ENCODE measurements at places on chromosomes 1 and 21.

DNA sequence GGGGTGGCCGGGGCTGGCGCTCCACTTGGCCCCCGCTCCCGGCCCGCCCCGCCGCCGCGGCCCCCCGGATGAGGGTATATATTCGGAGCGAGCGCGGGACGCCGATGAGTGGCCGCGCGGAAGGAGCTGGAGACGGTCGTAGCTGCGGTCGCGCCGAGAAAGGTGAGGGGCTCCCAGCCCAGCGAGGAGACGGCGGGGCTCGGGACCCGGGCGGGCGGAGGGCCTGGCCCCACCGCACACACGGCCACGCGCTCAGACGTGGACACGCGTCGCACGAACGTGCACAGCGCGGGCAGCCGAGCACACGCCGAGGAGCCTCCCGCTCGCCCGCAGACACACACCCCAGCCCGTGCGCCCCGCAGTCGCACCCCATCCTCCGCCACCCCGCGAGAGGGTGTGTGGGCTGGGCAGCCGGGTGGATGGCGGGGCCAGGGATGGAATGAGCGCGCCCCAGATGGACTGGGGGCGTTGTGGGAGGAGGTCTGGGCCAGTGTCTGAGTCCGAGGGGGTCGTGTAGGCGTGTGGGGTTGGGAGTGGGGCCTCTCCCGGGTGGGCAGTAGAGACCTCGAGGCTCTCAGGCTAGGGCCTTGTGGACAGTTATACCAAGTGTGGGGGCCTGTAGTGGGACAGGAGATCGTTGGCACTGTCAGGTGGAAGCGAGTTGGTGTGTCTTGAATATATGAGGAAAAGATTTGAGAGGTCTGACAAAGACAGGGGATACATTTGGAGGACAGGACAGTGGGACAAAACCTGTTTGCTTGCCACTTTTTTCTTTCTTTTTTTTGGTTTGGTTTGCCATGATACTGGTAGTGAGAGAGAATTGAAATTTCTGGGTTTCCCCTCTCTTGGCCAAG is at the start of gene UAP1:
Gene UAP1 (plus strand): TSS at position 107 of the 854 bp plus-strand sequence. CDS start 4,347 bp downstream, outside the sequence.
- peak; percentile 5 for DNase-seq

DNA sequence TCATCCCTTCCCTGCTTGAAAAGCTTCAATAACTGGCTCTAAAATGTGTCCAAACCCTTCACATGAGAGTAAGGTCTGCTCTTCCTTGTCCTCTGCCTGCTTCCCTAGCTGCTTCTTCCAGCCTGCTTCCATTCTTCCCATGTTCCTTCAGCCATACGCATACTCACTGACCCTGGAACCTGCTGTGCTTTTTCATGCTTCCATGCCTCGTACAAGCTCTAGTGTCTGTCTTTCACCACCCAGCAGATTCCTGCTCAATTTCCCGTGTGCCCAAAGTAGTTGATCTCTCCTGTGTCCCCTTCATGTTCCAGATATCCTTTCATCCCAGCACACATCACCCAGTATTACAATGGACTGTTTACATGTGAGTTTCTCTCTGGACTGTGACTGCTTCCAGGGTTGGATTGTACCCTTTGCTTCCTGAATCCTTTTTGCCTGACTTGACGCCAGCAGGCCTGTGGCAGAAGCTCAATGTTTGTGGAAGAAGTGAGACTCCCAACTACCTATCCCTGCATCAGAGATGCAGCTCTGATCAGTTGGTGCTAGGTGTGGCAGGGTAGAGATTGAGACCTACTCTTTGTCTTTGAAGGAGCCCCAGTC is 35.9 kb upstream of the RNF19B start:
- DNase-seq = no peak

DNA sequence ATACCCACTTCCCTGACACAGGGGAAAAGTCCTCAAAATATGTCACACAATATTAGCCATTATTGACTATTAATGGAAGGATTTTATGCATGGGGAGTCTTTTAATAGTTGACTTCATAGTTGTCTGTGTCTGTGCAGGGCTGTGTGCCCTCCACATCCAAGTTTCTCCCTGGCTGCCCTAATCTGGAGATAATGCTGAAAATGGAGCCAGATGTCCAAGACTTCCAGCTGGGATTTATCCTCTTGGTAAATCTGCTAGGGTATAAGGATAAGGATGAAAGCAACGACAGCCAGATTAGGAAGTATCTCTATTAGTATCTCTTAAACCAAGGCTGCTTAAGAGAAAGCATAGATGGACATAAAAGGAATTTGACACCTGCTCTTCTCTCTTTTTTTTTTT is 42.1 kb downstream of the CDK18 start:
- DNase-seq = no peak

GRCh38 chr1:31102501-31102950 is 37.0 kb upstream of the PUM1 start:
- DNase-seq = no peak

DNA sequence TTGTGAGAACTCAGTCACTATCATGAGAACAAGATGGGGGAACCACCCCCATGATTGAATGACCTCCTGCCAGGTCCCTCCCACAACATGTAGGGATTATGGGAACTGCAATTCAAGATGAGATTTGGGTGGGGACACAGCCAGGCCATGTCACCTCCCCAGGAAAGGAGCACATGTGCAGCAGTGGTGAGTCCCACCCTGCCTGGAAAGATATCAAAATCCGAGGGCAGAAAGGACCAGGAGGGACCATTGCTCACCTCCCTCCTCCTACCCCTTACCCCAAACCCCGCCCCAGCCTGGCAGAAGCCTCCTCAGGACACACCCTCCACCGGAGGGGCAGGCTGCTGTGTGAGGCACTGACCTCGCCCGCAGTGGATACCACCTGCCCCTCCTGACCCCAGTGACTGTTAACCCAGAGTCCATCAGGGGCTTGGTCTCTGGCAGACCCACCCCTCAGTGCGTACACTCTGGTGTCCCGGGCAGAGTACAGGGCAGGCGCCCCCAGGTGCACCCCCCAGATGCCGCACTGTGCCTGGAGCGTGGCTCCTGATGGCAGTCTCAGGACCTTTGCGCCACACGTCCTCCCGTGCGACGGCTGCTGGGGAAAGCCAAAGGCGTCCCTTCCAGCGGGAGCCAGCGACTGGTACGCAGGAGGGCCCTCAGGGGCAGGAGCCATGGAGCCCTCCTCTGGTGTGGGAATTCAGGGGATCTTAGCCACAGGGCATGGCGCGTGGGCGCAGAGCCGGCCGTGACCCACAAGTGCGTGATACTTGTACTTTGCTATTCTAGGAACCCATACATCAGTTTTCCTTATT is 20.9 kb downstream of the PDXK start:
- no peak for DNase-seq

DNA sequence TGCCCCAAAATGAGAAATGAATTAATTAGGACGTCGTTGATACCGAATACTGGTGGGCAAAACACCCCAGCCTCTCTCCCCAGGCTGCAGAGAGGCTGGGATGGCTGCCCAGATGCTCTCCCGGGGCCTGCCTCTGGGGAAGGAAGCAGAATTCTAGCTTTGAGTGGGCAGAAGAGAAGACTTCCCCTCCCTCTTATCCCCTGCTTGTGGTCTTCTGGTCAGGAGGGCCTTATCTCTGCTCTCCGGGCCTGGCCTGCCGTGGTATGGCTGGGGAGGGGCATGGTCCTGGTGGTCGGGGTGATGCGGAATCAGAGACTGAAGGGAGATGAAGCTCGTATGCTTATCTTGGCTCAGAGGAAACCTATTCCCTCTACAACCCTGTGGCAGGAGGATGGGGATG is 9.8 kb upstream of the CSF3R start:
- no peak for DNase-seq

DNA sequence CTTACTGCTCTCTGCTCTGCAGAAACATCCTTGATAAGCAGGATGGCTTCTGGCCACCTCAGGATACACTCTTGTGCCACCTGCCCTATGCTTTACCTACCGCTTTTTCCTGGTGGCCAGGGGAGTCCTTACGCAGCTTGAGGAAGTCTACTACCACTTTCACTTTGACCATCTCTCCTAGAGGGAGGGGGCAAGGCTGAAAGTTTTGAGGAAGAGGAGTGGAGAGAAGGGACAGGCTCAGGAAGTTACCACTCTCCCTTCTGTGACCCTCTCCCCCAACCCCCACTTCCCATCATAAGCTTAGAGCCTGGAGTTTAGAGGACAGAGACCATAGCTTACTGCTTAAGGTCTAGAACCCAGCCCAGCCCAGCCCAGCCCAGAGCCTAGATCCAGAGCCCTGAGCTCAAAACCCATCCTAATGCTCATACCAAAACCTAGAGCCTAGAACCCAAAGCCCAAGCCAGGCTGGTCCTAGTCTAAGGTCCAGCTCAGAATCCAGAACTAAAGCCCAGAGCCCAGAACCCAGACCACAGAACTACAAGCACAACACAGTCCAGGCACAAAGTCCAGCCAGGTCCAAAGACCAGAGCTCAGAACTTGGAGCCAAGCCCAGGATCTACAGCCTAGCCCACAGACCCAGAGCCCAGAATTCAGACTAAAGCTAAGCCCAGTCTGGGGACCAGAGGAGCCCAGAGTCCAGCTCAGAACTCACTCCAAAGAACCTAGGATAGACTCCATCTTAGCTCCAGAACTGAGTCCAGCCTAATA is 18.0 kb upstream of the MFSD2A start:
- no peak for DNase-seq

DNA sequence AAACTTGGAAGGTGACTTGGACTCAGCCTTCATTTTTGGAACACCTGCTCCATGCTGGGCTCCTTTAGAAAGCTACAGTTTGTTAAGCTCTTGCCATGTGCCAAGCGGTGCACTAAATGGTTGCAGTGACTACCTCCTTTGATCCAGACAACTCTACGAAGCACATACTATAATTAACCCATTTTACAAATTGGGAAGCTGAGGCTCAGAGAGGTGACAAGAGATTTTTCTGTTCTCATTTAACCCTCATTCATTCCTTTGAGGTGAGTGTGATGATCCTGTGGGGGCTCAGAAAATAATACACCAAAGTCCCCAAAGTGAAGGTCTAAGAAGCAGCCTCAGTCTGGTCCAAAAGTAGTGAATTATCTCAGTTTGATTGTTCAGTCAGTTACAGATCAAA is 1.6 kb upstream of the PAQR7 start:
- no peak for DNase-seq

- no peak for DNase-seq
Measured at GRCh38 chr1:185046668-185047067, 1.3 kb downstream of the RNF2 start.

DNA sequence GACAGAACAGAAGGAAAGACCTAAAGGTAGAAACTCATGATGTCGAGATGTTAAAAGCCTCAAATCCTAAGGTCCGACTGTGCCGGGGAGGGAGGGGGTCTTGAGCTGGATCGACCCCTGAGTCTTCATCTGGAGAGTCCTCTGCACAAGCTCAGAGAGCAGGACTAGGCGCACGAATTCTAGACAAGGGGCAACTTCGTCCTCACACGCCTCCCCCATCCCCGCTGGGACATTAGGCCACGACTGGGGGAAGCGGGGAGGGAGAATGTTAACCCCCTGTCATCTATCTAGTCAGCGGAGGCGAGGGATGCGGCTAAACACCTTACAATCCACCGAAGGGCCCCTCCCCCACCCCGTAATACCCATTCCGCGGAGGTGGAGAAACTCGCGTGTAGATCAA is 94.7 kb downstream of the PRKAB2 start:
- no peak for DNase-seq

Data from kidney glomerular epithelial cell (primary cell).